ENCODE measurements at places on chromosomes 6 and 20.
A peak's percentile ranks its signal among the peaks of the same experiment; 100 is the strongest.

- DNase-seq = no peak
Observed at GRCh38 chr6:20172842-20173456, 39.3 kb downstream of the MBOAT1 start.

DNA sequence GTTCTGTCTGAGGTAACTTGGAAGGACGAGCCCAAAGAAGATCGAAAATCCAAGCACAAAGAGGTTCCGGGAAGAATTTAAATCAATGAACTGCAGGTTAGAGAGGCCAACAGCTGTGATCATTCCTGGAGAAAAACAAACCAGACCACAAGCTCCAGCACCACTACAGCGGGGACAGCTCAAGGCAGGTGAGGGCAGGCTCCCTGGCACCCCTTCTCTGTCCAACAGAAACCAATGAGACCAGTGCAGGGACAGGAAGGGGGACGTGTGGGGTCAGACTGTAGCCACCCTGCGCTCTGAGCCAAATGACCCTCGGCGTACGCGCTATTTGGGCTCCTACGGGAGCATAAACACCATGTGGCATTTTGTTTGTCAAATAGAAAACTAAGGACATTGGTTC is 139.3 kb downstream of the SLC23A2 start:
- no peak for DNase-seq

DNA sequence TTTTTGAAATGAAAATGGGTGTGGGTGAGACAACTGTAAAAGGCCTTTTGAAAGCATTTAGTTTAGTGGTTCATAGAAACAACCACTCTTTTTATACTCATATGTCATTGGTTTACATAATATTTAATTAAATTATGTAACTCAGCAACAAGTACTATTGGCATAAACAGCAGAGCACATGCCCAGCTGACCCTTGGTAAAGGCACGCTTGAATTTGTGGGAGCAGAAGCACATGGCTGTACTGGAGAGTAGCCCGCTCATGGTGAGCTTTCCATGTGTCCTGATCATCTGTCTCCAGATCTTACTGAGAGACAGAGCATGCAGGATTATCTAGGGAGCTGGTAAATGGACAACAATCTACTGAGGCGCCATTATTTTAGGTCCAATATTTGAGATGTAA is 17.1 kb upstream of the KLHL31 start:
- DNase-seq = no peak

DNA sequence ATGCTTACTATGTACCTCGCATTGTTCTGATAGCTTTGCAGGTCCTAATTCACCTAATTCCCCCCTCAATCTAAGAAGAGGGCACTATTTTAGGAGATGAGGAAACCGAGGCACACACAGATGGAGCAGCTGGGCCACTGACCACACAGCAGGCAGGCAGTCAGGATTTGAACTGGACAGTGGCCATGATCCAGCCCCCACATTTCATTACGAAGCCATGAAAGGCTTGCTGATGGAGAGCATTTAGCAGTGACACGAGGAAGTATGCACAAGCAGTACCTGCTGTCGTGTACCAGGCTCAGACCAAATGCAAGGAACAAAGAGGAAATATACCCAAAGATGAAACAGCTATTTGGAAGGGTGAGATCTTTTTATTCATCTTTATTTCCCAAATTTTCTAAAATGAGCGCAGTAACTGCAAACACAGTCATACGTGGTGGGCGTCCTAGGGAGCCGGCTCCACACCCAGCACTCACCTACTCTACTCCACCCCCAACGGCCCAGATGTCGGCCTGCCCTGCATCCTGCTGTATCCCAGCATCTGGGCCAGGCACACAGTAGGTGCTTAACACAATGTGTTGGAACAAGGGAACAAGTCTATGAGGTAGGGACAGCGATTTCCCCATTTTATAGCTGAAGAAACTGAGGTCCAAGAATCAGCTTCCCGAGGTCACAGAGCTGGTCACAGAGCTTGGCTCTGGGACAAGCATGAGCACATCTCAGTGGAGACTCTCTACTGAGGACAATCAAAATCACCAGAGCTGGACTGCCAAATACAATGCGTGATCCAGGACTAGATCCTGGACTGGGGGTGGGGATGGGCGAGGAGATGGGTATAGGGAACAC is 15.0 kb downstream of the PREX1 start:
- DNase-seq = no peak

- no peak for DNase-seq
Observed at GRCh38 chr6:16712931-16713484, 48.3 kb downstream of the ATXN1 start.

- no peak for DNase-seq
Observed at GRCh38 chr6:15689586-15690482, 27.0 kb upstream of the DTNBP1 start.

DNA sequence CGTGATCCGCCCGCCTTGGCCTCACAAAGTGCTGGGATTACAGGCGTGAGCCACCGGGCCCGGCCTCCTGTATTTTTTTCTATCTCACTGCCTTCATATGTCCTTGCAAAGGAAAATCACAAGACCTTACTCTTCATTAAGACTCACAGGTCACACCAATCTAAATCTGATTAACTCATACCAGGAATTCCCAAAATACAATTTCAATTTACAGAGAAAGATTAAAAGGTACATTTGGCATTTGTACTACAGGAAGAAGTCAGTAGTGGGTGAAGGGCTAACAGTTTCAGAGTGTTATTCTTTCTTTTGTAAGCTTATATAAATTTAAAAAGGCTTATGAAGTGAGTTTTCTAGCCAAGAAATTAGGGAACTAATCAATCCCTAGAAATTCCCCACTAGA is 87.4 kb downstream of the GPR63 start:
- no peak for DNase-seq

DNA sequence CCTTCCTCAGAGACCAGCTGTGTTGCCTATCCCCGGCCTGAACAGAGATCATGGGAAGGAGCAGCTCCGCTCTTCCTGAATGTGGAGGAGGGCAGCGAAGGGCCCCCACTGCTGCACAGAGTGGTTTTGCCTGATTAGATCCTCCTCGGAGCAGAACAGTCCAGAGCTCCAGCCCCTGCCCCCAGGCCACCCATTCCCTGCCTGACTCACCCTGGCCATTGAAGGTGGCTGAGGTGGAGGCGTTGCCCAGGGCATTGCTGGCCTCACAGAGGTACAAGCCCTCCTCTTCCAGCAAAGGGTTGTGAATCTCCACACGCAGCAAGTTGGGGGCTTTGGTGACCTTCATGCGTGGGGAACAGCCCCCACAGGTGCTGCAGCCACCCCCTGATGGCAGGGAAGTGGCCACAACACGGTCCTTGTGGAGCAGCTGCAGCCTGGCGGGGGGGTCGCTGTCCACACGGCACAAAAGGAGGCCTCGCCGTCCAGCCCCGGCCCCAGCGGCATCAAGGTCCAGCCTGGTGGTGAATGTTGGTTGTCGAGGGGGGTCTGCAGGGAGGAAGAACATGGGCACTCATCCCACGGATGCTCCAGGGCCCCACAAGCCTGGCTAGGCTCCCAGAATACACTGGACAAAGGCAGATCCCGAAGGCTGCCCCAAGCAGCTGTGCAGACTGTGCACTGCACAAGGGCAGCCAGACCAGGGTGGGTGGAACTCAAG is 14.7 kb downstream of the SIGLEC1 start:
- no peak for DNase-seq

DNA sequence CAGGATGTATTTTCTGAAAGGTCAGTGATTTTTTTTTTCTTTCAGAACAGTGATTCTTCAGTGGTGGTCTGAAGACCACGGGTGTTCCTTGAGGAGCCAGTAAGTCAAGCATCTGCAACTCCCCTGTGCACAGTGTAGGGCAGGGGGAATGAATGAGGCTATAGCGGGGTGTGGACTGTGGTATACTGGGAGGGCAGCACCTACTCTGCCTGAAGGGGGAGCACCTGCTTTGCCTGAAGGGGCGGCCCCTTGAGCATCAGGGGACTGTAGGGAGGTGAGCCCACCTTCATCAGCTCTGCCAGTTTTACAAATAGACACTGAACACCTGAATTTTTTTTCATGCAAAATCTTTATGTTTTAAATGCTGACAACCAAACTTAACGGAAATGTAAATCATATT is 77.5 kb upstream of the RIPOR2 start:
- DNase-seq = no peak

GRCh38 chr20:46349742-46350056 is 41.4 kb upstream of the CDH22 start:
- DNase-seq = no peak

DNA sequence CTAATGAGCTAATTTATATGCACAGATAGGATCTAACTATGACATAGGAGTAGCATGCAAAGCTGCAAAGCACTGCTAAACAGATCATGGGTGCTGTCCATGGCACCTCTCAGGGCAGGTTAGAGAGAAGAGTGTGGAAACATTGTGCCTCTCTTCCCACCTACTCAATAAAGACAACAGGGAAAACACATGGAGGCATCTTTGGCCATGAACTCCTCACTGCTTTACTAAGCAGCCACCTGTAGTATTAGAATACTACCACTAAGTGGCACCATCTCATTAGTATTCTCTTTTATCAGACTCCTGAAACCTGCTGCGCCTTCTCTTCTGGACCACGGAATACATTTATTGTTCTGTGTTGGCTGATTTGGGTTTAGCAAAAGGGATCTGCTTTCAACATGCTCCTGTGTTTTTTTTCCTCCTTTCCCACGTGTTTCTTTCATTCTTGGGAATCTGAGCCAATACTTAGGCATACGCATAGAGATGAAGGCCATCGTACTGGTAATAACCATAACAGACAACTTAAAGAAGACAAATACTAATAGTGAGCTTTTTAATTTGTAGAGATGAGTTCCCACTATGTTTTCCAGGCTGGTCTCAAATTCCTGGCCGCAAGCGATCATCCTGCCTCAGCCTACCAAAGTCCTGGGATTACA is 9.4 kb upstream of the HDDC2 start:
- DNase-seq = no peak

- DNase-seq = no peak
Observed at GRCh38 chr6:19502301-19502700, 334.9 kb upstream of the ID4 start.

DNA sequence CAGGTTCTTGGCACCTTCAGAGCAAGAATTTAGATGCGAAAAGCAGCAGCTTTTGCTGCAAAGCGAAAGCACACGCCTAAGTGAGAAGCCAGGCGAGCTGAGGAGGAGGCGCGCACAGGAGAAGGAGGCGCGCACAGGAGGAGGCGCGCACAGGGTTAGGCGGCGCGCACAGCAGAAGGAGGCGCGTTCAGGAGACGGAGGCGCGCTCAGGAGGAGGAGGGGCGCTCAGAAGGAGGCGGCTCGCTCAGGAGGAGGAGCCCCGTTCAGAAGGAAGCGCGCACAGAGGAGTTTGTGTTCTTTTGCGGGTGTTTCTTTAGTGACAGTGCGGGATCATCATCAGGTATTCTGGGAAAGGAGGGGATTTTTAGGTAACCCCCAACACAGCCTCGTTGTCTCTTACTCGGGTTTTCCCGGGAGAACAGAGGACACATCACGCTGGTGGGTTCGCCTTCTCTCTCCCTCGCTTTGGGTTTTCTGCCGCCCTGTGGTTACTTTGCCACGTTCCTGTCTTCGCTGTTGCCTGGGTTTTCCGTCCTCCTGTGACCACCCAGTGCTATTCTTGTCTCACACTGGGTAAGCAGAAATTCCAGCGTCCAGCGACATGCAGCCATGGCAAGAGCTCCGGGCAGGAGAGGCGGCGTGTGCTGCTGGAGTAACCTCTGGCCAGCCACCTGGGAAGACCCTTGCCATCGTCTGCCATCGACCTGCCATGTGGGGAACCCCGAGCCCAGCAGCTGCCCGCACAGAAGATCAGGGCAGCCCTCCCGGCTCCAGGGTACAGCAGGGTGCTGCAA is 47.0 kb downstream of the WDR27 start:
- no peak for DNase-seq

DNA sequence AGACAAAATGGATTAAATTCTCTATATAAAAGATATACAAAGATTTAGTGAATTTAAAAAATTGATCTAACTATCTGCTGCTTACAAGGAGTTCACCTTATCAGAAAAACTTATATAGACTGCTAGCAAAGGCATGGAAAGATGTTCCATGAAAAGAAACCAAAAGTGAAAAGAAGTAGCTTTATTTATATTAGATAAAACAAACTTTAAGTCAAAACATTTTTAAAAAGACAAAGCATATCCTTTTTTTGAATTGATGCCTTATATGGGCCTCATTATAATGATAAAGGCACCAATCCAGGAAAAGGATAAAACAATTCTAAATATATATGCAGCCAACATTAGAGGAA is 334.2 kb downstream of the MEI4 start:
- no peak for DNase-seq

- no peak for DNase-seq
Observed at GRCh38 chr6:70667256-70667710, 400 bp upstream of the SMAP1 start.

GRCh38 chr6:53192682-53193188 is 44.1 kb upstream of the GCM1 start:
- peak; percentile 33 for DNase-seq

- no peak for DNase-seq
Observed at GRCh38 chr6:97095311-97095850, 170.9 kb downstream of the KLHL32 start.

DNA sequence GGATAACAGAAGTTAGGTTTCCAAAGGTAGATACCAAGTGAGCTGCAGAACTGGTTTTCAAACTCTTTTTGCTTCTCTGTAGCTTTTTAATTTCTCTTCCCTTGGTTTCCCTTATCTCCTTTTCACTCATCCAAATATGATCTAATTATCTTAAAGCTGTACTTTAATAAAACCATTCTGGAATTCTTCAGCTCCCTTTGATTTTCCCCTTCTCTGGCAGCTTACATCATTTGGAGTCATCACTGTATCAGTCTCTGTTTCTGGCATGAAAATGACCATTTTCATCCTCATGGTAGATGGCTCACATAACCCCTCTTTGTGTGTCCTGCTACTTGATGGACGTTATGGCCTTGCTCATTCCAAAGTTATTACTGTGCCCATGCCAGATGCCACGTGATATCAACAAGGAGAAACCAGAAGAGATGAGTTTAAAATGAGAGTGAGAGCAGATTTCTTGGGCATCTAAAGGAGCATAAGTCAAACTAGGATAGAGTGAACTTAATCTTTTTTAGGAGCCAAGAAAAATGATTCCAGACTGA is 620.2 kb downstream of the QKI start:
- DNase-seq = no peak

DNA sequence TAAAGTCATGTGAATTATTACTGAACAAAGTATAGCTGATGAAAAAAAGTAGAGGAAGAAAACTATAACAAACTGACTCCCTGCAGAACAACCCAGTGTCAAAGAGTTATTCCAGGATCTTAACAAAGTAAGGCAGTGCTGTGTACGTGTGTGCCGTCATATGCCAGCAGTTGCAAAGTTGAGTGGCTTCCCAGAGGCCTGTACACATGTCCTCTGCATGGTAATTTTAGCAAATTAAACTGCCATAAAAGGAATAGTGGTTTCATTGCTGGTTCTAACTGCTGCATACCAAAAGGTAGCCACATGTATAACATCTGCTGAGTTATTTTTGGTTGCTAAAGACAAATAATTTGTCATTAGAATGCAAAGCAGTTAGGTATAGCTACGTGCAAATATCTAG is 44.8 kb downstream of the RIPOR2 start:
- DNase-seq = no peak

GRCh38 chr6:56374841-56375369 is 127.5 kb upstream of the COL21A1 start:
- DNase-seq = no peak

- DNase-seq = no peak
Observed at GRCh38 chr20:21053002-21053762, 53.0 kb downstream of the LINC00237 start.

- DNase-seq = no peak
Observed at GRCh38 chr20:3103369-3104032, 19.0 kb upstream of the AVP start.
